ENCODE measurements at places on chromosomes 16 and 17.

- no peaks in the 10 kb centered on the region for H3K27me3 ChIP-seq
- H3K27ac ChIP-seq, result no peak overlapping the region
- peaks cover 14% of the 10 kb centered on the region for H3K4me1 ChIP-seq
- no peak overlapping the region for H3K4me3 ChIP-seq
- no peaks in the 10 kb centered on the region for H3K36me3 ChIP-seq
- DNase-seq, result peak; percentile 46
Measured at GRCh38 chr17:83186226-83186625, 106.8 kb downstream of the METRNL start.

DNA sequence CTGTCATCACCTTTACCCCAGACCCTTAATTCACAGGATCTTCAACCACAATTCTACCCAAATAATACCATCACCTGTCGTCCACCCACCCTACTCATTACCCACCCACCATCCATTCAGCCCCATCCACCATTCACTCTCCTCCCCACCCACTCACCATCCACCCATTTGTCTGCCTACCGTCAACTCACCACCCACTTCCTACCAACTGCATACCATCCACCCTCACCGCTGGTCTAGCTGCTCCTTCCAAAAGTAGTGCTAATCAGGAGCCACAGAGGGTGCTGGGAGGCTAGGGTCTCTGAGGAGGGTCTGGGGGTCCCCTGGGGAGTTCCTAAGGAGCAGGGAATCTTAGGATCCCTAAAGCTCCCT, 12.0 kb upstream of the IGFBP4 start:
- no peaks in the 10 kb centered on the region for H3K27me3 ChIP-seq
- no peak for DNase-seq
- H3K27ac ChIP-seq, result no peak overlapping the region
- peaks cover 16% of the 10 kb centered on the region for H3K4me1 ChIP-seq
- H3K4me3 ChIP-seq, result no peak overlapping the region

DNA sequence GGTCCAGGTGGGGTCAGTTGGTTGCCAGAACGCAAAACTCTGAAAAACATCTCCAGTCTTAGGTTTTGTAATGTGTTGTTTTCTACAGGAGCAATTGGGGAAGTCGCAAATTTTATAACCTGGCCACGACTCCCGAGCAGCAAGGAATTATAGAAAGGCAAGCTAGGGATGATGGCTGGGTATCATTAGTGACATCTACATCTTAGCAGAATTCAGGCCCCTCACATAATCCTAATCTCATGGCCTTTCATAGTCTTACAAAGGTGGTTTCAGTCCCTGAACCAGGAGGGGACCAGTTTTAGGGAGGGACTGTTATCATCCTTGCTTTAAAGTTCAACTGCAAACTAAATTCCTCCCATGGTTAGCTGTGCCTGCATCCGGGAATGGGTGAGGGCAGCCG, 117.9 kb downstream of the RPTOR start:
- no peak overlapping the region for H3K4me3 ChIP-seq
- no peak for DNase-seq
- no peaks in the 10 kb centered on the region for H3K27me3 ChIP-seq

DNA sequence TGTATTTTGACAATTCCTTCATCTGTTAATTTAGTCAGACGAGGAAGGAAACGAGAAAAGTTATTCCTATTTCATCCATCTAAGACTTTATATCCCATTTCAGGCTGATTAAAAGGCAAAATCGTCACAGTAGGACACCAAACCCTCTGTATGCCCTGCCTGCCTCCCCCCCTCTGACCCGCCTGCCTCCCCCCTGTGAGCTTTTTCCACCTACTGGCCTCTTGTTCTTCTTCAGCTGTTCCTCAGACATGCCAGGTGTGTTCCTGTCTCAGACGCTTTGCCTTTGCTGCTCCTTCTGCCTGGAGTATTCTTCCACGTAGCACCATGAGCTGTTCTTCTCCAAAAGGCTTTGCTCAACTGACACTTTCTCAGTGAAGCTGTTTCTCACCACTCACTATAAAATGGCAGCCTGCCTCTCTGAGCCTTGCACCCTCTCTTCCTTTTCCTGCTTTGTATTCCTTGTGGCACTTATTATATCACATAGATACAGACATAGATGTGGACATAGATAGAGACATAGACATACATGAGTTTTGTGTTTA, 723.4 kb downstream of the MAF start:
- H3K4me1 ChIP-seq, result no peaks in the 10 kb centered on the region
- peaks cover 4% of the 10 kb centered on the region for H3K27me3 ChIP-seq
- H3K27ac ChIP-seq, result no peak overlapping the region
- H3K4me3 ChIP-seq, result no peak overlapping the region

DNA sequence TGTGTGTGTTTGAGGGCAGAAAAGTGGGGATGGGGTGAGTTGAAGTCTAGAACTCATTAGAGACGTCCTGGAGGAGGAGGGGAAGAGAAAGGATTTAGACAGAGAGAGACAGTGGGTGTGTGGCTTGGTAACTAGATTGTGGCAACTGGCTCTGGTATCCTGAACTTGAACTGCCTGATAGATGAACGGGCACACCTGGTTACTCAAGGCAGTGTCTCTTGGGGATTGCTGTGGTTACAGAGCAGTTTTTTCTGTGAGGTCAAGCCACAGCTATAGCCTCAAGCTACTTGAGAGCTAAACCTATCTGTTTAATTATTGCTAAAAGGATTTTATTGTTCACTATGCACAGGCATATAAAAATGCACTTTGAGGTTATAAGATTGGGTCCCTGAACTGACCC, 29.8 kb upstream of the MYH2 start:
- no peaks in the 10 kb centered on the region for H3K4me1 ChIP-seq
- no peak for DNase-seq
- no peak overlapping the region for H3K4me3 ChIP-seq
- H3K27me3 ChIP-seq, result no peaks in the 10 kb centered on the region

DNA sequence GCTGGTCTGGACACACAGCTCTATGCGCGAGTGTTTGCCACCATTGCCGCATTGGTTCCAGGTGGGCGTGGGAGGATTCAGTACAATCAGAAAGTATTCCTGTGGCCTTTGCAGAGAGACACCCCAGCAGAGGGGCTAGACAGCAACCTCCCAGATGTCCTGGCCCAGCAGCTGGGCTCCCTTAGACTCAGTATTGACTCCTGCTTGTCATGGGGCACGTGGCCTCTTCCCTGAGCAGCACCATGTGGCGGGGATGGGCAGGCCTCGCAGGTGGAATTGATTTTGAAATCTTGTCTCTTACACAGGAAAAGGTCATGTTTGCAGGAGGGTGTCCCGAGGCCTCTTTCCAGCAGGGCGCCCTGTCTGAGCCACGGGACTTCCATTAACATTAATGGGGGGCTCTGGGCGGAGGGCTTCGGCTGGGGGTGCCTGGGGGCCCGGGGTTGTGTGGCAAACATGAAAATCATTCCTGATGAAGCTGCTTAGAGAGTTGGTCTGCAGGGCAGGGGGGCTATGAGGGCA, 96.4 kb downstream of the C16orf78 start:
- no peaks in the 10 kb centered on the region for H3K4me1 ChIP-seq
- DNase-seq, result no peak
- H3K36me3 ChIP-seq, result no peaks in the 10 kb centered on the region
- no peak overlapping the region for H3K4me3 ChIP-seq

DNA sequence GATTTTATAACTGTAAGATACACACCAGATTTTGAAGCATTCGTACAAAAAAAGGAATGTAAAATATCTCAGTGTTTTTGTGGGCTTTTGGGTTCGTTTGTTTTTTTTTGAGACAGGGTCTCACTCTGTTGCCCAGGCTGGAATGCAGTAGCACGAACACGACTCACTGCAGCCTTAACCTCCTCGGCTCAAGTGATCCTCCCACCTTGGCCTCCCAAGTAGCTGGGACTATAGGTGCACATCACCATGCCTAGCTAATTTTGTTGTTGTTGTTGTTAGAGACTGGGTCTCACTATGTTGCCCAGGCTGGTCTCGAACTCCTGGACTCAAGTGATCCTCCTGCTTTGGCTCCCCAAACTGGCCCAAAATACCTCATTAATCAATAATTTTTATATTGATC, 15.9 kb downstream of the STAT5B start:
- H3K4me3 ChIP-seq, result no peak overlapping the region
- no peak for DNase-seq
- H3K27me3 ChIP-seq, result no peaks in the 10 kb centered on the region
- H3K36me3 ChIP-seq, result peaks cover 11% of the 10 kb centered on the region

- DNase-seq, result no peak
- H3K36me3 ChIP-seq, result peaks cover 41% of the 10 kb centered on the region
- peak overlapping the region; percentile 78 for H3K27ac ChIP-seq
- peaks cover 40% of the 10 kb centered on the region for H3K4me1 ChIP-seq
- no peak overlapping the region for H3K4me3 ChIP-seq
Measured at GRCh38 chr16:66619534-66620428, 15.3 kb downstream of the CMTM3 start.

DNA sequence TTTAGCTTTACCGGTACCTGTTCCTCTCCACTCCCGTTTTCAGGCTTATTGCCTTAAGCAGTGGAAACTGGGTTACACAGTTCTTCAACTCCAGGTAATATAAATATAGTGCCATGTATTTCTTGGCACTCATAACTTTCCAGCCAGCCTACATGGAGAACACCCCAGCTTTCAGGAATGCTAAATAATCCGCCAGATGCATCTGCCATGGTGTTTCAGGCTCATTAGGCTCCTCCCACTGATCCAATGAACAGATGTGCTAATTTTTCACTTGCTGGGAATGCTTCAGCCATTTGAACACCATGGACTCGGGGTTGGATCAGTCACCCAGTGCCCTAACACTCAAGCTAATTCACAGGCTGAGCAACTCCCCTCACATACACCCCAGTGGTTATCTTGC, 4.6 kb downstream of the ANKFN1 start:
- no peak overlapping the region for H3K4me3 ChIP-seq
- H3K36me3 ChIP-seq, result no peaks in the 10 kb centered on the region
- H3K27me3 ChIP-seq, result no peaks in the 10 kb centered on the region
- DNase-seq, result peak; percentile 10
- no peak overlapping the region for H3K27ac ChIP-seq

- H3K36me3 ChIP-seq, result peaks cover 49% of the 10 kb centered on the region
- no peak overlapping the region for H3K27ac ChIP-seq
- H3K4me1 ChIP-seq, result peaks cover 35% of the 10 kb centered on the region
- H3K27me3 ChIP-seq, result no peaks in the 10 kb centered on the region
- no peak overlapping the region for H3K4me3 ChIP-seq
Measured at GRCh38 chr17:47813512-47814031, 8.0 kb downstream of the OSBPL7 start.

DNA sequence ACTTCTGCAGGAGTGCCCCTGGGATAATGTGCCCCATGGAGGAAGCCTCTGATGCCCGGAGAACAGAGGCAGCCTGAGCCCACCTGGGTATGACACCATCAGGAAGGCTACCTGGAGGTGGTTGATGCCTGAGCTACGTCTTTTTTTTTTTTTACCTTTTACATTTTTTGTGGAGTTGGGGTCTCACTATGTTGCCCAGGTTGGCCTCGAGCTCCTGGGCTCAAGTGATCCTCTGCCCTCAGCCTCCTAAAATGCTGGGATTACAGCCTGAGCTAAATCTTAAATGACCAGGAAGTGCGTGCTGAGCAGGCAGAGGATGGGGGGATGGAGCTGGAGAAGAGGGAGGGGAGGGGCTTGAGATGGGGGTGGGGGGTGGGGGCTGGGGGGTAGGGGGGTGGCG, 32.7 kb downstream of the ABCC6 start:
- no peak overlapping the region for H3K27ac ChIP-seq
- H3K36me3 ChIP-seq, result no peaks in the 10 kb centered on the region
- no peak for DNase-seq
- H3K4me3 ChIP-seq, result no peak overlapping the region
- H3K4me1 ChIP-seq, result peaks cover 16% of the 10 kb centered on the region

DNA sequence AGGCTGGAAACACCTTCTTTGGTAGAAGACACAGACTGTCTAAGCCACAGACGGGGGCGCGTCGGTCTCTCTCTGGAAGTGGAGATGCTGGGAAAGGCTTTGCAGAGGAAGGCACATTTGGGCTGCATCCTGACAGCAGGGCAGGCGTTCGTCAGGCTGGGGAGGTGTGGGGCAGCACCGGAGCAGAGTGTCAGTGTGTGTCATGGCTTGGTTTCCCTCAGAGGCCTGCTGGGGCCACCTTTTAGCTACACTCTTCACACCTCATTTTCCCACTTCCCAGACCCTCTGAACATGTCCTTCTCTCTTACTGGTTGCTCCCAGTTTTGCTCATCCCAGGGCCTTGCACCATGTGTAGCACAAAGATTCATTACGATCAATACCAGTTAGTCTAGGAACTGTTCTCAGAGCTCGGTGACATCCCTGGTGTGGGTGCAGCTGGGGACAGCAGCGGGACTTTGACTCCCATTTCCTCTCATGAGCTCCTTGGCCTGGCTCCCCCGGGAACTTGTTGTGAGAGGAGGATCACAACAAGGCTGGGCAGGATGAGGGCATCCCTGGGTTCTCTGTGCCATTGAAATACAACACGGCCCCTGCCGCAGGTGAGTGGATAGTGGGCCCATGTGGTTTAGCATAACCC, 33.1 kb downstream of the SMARCE1 start:
- no peak overlapping the region for H3K4me3 ChIP-seq
- H3K4me1 ChIP-seq, result no peaks in the 10 kb centered on the region
- no peak for DNase-seq
- no peaks in the 10 kb centered on the region for H3K36me3 ChIP-seq

DNA sequence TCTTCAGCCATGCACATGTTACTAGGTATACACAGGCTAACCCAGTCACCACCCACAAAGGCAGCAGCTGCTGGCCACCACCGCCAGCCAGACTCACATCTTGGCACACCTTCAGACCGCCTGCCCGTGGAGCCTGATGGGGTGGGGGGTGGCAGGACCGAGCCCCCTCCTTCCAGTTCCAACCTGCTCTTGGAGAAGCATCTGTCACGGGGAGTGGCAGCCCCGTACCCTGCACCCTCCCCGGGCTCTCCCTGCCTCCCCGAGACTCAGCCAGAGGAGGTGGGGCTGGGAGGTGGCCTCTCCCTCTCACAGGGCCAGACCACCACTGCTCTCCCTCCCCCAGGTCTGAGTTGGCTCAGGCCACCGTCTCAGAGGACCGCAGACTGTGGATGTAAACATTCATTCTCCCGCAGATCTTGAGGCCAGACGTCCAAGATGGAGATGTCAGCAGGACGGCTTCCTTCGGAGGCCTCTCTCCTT, 11.3 kb upstream of the RBFOX3 start:
- no peak overlapping the region for H3K27ac ChIP-seq
- no peaks in the 10 kb centered on the region for H3K36me3 ChIP-seq
- peaks cover 24% of the 10 kb centered on the region for H3K27me3 ChIP-seq

GRCh38 chr17:68095205-68095811, 59.8 kb downstream of the KPNA2 start:
- H3K27me3 ChIP-seq, result no peaks in the 10 kb centered on the region
- no peak overlapping the region for H3K4me3 ChIP-seq
- DNase-seq, result no peak
- H3K4me1 ChIP-seq, result peaks cover 6% of the 10 kb centered on the region
- H3K27ac ChIP-seq, result no peak overlapping the region
